Kidney tubule cell (primary cell): ENCODE measurements at places on chromosomes 6 and 20.
A peak's percentile ranks its signal among the peaks of the same experiment; 100 is the strongest.

GRCh38 chr6:50815436-50816114 lies 3.1 kb upstream of the TFAP2B start:
- peak; percentile 39 for DNase-seq

- DNase-seq: no peak
These were observed 317.6 kb downstream of the TPBG start for GRCh38 chr6:82681119-82681714.

DNA sequence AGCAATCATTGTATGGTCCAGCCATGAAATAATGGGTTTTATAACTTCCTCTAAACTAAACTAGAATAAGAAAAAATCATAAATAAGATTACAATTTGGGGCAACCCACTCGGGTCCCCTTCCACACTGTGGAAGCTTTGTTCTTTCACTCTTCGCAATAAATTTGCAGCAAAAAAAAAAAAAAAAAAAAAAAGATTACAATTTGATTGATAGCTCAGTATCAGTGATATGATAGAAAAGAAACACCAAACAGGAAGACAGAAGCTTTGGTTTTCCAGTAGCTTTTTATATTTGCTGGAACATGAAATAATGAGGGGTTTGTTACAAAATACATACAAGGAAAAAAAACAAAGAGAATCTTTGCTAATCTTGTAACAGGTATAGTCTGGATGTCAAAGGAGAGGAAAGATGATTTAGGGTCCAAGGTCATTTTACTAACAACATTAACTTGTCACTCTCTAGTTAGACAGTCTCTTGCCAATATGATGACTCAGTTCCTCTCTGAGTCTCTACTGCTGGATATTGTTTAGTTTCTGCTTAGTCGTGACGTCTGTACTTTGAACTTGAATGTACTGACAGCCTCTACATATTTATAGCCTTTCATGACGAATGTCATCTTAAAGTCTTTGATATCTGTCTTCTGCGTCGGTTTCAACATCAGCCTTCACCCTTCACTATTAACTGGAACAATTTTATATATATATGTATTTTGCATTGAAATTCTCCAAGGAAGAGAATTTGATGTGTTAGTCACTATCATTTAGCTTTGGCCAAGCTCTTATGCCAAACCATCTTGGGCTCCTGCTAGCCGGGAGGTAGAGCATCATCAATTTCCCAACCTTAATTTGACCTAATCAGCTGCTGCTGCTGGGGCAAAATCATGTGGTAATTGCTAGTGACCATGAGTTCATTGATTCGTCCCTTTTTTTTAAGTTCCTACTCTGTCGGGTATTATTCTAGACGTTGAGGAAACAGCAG lies 213.1 kb upstream of the STXBP5 start:
- DNase-seq: peak; percentile 37

DNA sequence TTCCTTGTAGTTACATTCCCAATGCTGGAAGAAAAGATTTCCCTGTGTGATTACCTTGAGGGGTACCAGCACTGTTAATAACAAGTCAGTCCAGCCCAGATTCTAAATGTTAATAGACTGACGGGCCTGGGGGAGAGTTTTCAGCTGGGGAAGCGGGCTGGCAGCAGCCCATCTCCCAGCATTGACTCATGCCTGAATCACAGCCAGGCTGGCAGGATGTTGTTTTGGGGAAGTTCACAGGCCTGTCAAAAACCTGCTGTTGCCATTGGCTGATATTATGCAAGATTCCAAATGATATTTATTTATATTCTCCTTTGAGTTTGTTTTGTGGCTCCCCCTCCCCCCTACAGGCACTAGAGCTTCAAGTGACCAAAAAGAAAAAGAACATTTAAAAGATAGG lies 213.9 kb upstream of the CNR1 start:
- DNase-seq: peak; percentile 79

- no peak for DNase-seq
These were observed 74.1 kb downstream of the BMP7 start for GRCh38 chr20:57192311-57192710.

GRCh38 chr6:108200631-108201030 lies 34.8 kb downstream of the NR2E1 start:
- DNase-seq: peak; percentile 26

GRCh38 chr6:105781915-105782314 lies 304.2 kb upstream of the PRDM1 start:
- DNase-seq: no peak

- DNase-seq: no peak
These were observed 166.2 kb upstream of the MAFB start for GRCh38 chr20:40855269-40855668.

GRCh38 chr6:26367114-26367513 lies 2.1 kb downstream of the BTN3A2 start:
- no peak for DNase-seq

DNA sequence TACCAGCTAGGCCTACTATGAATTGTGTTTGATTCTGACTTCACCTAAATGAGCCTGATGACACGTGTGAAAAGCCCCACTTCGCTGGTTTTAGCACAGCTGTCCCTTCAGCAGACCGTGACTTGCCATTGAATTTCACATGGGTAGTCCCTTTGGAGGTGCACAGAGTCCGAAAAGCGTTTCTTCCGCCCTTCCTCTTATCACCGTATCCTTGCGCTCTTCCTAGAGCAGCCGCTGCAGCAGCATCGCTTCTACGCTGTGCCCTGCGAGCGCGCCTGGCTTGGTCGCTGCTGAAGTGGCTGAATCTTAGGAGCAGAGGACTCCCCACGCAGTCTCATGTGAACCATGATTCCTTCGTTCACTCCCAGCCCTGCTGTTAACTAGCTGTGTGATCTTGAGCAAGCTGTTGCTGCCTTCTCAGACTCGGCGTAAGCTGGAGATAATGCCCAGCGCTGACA lies 127.0 kb downstream of the PACRG start:
- peak; percentile 33 for DNase-seq

DNA sequence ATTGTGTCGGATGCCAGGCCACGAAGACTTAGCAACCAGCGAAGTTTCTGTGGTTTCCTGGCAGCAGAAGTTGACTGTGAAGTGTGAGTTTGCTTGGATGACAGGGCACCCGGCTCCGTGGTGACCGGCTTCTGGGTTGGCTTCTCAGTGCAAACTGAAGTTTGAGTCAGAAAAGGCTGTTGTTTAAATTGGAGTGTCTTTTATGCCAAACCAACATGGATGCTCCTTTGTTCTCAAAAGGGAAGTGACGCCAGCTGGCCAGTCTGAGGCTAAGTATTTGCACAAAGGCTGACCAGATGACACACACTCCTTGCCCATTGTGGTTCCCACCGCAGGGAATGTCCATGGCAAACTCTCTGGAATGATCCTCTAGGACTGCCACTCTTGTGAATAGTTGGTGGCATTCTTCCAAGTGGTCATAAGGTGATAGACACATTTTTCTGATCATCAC lies 164.8 kb upstream of the QKI start:
- peak; percentile 56 for DNase-seq

- DNase-seq: no peak
These were observed 201.1 kb downstream of the ZFAND3 start for GRCh38 chr6:38020593-38020992.

DNA sequence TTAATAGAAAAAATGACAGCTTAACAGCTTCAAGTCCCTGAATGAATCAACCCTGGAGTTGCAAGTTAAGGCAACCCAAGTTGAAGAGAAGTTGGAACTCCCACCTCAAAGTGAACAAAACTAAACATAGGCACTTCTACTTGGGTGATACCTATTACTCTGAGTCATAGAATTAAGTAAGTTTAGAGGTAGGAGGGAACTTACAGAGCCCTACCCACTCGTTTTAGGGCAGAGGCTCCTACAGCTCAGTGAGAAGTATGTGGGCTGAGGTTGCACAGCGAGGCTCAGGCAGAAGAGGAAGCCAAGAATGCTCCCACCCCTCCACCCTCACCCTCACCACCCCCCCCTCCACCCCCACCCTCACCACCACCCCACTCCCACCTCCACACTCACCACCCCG lies 42.2 kb downstream of the NFATC2 start:
- no peak for DNase-seq

GRCh38 chr6:149380523-149380922 lies 19.5 kb upstream of the SUMO4 start:
- DNase-seq: no peak

DNA sequence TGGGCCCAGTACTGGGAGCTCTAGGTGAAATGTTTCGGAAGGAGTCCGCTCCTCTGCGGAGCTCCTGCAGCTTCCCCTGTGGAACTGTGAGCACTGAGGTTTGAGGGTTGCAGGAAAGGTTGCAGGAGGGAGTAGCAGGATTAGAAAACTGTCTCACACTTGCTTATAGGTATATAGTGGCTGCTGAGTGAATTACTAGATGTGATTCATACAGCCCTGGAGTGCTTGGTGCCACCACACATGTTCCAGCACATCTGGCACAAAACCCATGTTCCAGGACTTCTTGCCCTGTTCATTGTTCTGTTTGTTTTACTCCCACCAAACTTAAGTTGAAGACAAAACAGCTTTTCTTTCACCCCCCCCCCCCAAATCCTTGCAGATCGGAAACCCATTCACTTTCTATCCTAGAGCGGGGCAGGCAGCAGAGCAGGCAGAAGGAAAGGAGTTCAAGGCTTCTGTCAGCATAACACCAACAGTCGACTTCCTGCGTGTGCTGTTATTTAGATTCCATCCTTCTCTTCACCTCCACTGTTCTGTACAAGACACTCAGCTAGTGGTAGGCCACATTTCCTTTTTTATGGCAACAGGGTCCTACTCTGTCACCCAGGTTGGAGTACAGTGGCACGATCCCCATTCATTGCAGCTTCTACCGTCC lies 669 bp upstream of the PEX6 start:
- peak; percentile 50 for DNase-seq

DNA sequence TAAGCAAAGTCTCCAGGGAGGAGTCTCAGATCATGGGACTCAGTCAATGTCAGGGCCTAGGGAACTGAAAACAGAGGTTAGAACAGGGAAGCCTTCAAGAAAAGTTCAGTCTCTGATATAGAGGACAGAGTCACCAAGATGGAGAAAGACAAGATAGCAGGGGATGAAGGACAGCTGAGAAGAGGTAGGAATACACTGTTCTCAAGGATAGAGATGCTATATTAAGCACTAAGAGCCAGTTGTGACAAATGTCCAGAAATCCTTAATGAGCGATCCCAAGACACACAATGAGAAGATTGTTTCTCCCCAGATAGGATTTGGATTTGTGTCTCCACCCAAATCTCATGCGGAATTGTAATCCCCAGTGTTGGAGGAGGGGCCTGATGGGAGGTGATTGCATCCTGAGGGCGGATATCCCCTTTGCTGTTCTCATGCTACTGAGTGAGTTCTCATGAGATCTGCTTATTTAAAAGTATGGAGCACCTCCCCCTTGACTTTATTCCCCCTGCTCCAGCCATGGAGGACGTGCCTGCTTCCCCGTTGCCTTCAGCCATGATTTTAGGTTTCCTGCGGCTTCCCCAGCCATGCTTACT lies 168.2 kb downstream of the AKAP7 start:
- DNase-seq: no peak

DNA sequence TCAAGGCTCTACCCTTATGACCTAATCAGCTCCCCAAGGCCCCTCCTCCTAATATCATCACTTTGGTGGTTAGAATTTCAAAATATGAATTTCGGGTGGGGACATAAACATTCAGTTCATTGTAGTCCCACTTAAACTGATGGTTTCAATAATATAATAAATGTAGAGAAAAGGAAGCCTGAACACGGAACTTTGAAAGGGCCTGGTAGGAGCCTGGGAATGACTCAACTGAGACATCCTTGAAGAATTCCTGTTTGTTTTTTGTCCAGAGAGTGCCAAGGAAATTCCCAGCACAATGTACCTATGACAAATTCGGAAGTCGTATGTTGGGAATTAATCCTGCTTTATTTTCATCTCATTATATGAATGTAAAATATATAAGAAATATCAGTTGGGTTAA lies 457.9 kb downstream of the PLCB1 start:
- peak; percentile 82 for DNase-seq

- DNase-seq: no peak
These were observed 14.1 kb downstream of the NFATC2 start for GRCh38 chr20:51528263-51529027.

GRCh38 chr6:156777577-156778453 lies 637 bp downstream of the ARID1B start:
- peak; percentile 66 for DNase-seq

- no peak for DNase-seq
These were observed 3.7 kb downstream of the FOXF2 start for GRCh38 chr6:1392813-1393640.

- peak; percentile 63 for DNase-seq
These were observed 164.9 kb upstream of the HEY2 start for GRCh38 chr6:125584468-125584939.

DNA sequence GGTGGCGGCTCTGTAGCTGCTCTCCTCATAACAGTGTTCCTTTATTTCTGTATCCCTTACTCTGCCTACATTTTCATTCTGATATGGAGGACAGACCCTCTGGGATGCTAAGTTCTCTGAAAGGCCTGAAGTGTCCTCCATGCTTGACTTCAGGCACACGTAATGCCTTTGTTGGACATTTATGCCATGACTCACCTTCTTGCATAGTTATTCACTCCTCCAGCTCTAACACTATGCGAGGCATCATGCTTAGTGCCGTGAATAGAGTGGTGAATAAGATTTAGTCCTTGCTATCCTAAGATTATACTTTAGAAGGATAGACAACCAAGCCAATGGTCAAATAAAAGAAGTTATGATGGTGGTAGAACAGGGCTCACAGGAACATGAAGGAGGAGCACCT lies 760.9 kb upstream of the FLRT3 start:
- peak; percentile 47 for DNase-seq

DNA sequence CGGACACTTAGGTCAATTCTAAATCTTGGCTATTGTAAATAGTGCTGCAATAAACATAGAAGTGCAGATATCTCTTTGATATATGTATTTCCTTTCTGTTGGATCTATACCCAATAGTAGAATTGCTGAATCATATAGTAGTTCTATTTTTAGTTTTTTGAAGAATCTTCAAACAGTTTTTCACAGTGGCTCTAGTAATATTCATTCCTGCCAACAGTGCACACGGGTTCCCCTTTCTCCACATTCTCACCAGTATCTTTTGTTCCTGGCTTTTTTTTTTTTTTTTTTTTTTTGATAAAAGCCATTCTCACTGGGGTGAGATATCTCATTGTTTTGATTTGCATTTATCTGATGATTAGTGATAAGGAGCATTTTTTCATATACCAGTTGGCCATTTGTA lies 1.8 kb upstream of the FBXL4 start:
- no peak for DNase-seq

GRCh38 chr6:37779111-37779800 lies 40.3 kb upstream of the ZFAND3 start:
- peak; percentile 67 for DNase-seq

DNA sequence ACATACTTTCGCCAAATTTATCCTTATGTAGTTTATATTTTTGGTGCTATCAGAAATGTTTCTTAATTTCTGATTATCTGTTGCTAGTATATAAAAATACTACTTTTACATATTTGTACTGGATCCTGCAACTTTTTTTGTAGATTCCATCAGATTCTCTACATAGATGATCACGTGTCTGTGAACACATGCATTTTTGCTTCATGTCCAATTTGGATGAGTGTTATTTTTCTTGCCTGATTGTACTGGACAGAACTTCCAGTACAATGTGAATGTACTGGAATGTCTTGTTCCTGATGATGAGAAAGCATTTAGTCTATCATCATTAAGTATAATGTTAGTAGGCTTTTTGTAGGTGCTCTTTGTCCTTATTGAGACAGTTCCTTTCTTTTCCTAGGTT lies 25.0 kb upstream of the SSR1 start:
- DNase-seq: no peak

- DNase-seq: no peak
These were observed 859.7 kb upstream of the ADGRB3 start for GRCh38 chr6:67775333-67775732.

GRCh38 chr6:89308525-89309395 lies 6.3 kb downstream of the GABRR2 start:
- no peak for DNase-seq
